Fibroblast of the aortic adventitia (primary cell): ENCODE measurements at places on chromosomes 1 and 21.

DNA sequence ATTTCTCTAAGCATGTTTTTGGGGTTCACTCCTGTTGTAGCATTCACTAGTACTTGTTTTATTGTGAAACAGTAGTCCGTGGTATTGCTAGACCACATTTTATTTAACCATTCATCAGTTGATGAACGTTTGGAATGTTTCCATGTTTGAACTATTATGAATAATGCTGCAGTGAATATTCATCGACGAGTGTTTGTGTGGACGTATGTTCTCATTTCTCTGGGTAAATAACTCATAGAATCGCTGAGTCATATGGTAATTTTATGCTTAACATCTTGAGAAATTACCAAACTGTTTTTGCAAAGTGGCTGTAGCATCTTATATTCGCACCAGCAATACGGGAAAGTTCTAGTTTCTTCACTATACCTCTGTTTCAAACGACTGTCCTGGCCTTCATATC is 28.0 kb upstream of the KAZN start:
- peak; percentile 5 for DNase-seq

DNA sequence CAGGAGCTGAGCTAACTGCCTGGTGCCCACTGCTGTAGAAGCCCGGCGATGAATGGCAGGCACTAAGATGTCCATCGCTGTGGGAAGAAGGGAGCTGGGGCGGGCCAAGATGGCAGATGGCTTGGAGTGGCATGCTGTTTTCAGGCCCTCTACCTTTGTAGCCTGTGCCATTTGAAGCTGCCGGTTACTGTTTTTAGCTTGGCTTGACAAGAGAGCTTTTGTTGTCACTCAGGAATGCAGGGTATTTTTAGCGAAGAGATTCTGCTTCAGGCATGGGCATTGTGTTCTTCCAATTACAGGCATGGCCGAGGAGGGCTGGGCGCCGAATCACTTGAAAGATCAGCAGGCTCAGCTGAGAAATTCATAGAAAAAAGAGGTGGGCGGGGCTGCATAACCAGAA is 348.7 kb downstream of the RPS6KC1 start:
- no peak for DNase-seq

DNA sequence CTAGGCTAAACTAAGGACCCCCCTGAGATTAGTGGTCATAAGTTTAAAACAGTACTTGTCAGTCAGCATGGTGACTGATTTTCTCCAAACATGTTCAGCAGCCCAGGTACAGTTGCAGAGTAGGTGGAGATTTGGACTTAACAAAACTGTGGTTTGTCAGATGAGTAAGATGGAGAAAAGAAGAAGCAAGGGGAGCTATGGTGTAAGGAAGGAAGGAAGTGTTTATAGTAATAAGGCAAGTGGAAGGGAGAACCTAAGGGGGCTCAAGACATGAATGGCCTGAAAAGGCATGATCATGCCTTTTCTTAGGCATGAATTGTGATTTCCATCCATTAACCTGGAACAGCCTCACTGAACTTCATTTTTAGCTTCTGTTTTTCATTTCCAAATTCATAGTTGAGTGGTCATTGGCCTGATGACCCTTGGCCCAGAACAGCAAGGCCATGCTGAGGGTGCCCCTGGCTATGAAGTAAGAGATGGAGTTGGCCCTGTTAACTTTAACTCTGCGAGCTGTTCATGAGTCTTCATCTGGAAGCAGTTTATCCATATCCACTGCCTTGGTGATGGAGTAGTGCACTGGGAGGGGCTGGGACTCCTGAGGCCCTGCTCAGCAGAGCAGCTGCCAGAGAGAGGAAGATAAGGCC is 60.7 kb downstream of the LRRC8D start:
- no peak for DNase-seq

DNA sequence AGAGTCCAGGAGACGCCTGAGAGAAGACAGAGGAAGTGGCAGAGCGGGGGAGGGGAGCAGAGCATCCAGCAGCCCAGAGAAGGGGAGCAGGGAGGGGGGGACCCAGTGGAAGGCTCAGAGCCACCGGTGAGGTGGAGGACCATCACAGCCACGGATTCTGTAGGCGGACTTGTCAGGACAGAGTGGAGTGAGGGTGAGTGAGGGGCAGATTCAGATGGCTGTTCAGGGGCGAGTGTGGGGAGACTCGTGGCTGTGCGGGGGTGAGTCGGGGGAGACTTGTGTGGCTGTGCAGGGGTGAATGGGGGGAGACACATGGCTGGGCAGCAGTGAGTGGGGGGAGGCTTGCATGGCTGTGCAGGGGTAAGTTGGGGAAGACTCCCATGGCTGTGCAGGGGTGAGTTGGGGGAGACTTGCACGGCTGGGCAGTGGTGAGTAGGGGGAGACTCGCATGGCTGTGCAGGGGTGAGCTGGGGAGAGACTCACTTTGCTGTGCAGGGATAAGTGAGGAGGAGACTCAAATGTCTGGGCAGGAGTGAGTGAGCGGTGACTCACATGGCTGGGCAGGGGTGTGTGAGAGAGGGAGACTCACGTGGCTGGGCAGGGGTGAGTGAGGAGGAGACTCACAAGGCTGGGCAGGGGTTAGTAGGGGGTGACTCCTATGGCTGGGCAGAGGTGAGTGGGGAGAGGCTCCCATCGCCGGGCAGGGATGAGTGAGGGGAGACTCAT is 56.8 kb upstream of the ABCG1 start:
- DNase-seq = no peak
